ENCODE measurements at places on chromosomes 6 and 20.

GRCh38 chr20:50144362-50144761 lies 9.2 kb downstream of the PEDS1 start:
- DNase-seq: peak; percentile 90

GRCh38 chr6:85641897-85642773 lies 551 bp downstream of the SYNCRIP start:
- DNase-seq: no peak

GRCh38 chr6:145055567-145055966 lies 679.8 kb downstream of the EPM2A start:
- no peak for DNase-seq

DNA sequence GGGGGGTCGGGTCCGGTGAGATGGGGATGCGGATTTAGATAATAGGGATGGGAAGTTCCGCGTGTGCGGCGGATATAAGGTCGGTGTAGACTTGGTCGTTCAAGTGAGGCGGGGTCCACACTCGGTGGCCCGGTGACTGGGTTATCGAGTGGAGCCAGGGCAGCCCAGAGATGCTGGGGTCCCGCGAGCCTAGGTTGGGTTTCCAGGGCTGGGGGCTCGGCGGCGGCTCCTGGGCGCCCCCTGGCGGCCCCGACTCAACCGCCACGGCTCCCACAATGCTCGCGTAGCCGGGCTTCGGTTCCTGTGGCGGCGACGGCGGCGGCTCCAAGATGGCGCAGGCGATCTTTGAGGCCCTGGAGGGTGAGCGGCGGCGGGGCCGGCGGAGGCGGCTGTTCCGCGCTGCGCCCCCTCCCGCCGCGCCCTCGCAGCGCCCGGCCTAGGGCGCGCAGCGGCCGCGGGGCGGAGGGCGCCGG lies at the start of gene ZNF341:
TSS of gene ZNF341 (plus strand) at position 304 of the 473 bp plus-strand sequence. CDS start at position 330, 26 bp downstream.
- peak; percentile 29 for DNase-seq

DNA sequence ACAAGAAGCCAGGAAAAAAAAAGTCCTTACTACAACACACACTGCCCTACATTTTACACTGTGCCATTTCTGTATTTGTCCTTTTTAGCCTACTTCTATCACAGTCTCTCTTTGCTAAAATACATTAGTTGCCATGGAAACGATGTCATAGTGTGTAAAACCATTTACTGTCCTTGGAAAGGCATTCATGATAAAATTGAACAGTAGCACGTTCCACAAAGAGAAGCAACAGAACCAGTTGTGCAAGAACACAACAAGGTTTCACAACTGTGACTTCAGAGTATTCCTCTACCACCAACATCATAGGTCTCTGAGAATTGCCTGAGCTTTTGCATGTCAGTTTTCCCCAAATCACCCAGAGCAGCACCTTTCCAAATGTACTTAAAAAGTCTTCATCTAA lies 20.5 kb downstream of the FYN start:
- no peak for DNase-seq

GRCh38 chr6:14520536-14520935 lies 403.0 kb downstream of the CD83 start:
- DNase-seq: no peak

- DNase-seq: no peak
Measured at GRCh38 chr6:142284419-142284818, 17.4 kb upstream of the ADGRG6 start.

- DNase-seq: no peak
Measured at GRCh38 chr6:11821781-11822180, 43.2 kb upstream of the ADTRP start.

DNA sequence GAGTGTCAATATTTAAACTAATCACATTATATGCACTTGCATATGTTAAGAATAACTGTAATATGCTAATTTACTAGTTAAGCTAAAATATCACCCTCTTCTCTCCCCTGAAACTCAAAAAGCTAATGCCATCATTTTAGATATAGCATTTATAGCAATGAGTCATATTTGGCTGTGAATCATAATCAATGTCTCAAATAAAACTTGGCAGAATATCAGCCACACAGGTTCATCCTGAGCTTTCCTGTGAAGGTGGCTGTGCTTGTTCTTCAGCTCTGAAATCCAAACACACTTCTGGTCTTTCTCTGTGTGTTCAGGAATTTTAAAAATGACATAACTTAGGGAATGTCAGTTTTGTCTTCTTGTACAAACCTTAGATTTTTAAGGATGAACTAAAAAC lies 12.8 kb upstream of the PNRC1 start:
- DNase-seq: no peak

GRCh38 chr6:106110164-106110826 lies 24.2 kb downstream of the PRDM1 start:
- DNase-seq: no peak

DNA sequence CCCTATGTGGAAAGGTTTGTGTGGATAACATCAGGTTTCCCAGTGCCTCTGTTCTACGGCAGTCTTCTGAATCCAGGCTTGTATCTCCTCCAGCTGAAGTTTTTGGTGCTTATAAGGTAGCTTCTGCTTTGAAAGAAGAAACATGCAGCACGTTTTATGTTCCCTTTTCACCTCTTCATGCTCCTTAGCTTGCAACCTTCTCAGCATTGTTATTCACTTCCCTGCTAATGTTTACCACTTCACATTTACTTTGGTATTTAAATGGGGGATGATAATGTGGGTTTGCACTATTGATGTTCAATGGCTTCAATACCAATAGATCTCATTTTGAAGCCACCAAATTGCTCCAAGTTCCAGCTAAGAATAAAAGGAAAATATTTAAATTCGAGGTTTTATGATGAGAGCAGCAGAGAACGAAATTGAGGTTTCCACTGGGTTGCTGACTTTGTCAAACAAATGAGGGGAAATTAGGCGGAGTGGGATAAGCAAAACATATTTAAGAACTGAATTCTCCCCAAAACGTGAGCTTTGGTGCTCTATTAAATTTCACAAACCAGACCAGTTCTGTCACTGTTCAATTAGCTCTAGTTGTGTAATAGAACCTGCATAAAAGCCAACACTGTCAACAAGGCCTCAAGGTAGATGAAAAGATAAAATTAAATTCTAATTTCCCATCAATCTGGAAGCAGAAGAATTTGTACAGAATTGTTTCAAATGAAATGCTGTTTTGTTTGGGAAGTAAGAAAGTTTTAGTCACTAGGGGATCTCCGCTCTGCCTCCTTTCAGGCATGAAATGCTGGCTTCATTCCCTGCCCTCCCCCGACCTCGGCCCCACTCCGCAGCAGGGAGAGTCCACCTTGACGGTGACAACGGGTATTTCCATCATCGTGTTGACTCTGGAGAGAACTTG lies 1.4 kb downstream of the IL22RA2 start:
- no peak for DNase-seq

GRCh38 chr6:131161987-131162386 lies 26.7 kb downstream of the AKAP7 start:
- no peak for DNase-seq

GRCh38 chr6:131054392-131055250 lies 8.4 kb downstream of the EPB41L2 start:
- no peak for DNase-seq

DNA sequence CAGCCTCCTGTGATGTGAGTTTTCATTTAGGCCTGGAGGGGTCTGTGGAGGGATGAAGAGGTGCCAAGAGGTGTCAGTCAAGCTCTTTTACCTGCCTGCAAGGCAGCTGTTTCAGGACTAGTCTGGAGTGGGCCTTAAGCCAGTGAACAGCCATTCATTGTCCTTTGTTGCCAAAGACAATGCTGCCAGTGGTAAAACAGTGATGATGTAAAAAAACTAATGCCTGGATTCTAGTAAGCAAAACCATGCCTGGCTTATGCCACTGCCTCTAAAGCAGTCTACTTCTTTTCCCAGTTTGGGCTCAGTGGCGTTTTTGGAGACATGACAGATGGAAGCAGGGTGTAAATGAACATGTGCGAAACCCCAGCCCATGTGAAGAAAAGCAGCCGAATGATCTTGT lies 93.5 kb upstream of the KCNK16 start:
- DNase-seq: no peak

GRCh38 chr6:112501705-112502104 lies 154.6 kb downstream of the RFPL4B start:
- no peak for DNase-seq

GRCh38 chr20:40462566-40462965 lies 226.5 kb downstream of the MAFB start:
- DNase-seq: no peak

- DNase-seq: peak; percentile 96
Measured at GRCh38 chr6:134174672-134175531, 122.5 kb upstream of the SLC2A12 start.

- no peak for DNase-seq
Measured at GRCh38 chr6:89430201-89430962, 2.6 kb upstream of the ANKRD6 start.

DNA sequence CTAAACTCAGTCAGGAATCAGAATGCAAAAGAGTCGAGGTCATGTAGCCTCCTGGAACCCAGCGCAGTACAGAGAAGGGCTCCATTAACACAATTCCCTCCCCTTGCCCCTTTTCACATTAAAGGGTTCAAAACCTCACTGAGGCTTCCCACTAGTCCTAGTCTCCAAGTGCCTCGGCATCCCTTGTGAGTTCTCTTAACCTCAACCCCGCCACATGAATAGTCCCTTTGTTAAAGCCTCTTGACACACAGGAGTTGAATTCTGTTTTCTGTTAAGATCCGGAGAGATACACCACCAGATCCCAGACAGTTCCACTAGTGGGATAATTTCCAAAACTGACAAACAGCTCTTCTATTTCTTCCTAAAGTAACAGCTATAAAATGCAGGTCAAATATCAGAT lies 17.8 kb downstream of the PTPRT start:
- DNase-seq: no peak

DNA sequence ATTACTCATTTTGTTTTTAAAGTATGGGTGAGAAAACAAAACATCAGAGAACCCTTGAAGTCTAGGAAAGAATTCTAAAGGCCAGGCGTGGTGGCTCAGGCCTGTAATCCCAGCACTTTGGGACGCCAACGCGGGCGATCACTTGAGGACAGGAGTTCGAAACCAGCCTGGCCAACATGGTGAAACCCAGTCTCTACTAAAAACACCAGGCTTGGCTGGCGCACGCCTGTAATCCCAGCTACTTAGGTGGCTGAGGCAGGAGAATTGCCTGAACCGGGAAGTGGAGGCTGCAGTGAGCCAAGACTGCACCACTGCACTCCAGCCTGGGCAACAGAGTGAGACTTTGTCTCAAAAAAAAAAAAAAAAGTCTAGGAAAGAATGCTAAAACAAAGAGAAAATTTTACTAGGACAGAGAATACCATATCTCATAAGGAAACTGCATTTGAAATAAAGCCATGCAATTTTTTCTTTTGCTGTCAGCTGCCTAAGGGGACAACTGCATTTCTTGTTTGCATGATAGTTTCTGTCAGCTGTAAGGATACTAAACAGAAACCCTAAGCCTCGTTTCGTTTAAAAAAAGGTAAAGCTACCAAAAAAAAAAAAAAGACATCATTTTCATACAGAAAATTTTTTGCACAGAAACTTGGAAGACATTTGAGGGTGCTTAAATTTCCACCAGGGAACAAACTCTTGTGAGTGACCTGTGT lies 32.1 kb downstream of the SMLR1 start:
- no peak for DNase-seq

DNA sequence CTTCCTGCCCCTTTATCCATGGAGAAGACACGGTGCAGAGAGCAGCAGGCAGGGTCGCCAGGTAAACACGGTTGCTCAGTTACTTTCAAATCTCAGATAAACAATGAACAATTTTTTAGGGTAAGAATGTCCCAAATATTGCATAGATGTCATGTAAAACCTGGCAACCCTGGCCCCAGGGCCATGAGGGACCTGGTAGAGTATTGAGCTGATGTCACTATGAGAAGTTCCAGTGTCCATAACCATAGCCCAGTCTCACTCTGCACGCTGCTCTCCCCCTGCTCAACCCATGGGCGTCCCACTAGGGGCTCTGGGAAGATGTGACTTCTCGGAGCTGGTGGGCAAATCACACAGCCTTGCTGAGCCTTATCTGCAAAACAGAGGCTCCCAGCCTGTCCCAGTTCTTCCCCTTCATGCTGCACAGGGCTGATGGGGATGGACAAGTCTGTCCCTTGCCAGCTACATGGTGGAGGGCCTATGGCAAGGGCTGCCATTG lies 71.3 kb upstream of the TOP1 start:
- no peak for DNase-seq

GRCh38 chr6:32085759-32086459 lies 23.2 kb downstream of the TNXB start:
- no peak for DNase-seq

GRCh38 chr6:5163247-5163646 lies 78.1 kb downstream of the PPP1R3G start:
- no peak for DNase-seq

DNA sequence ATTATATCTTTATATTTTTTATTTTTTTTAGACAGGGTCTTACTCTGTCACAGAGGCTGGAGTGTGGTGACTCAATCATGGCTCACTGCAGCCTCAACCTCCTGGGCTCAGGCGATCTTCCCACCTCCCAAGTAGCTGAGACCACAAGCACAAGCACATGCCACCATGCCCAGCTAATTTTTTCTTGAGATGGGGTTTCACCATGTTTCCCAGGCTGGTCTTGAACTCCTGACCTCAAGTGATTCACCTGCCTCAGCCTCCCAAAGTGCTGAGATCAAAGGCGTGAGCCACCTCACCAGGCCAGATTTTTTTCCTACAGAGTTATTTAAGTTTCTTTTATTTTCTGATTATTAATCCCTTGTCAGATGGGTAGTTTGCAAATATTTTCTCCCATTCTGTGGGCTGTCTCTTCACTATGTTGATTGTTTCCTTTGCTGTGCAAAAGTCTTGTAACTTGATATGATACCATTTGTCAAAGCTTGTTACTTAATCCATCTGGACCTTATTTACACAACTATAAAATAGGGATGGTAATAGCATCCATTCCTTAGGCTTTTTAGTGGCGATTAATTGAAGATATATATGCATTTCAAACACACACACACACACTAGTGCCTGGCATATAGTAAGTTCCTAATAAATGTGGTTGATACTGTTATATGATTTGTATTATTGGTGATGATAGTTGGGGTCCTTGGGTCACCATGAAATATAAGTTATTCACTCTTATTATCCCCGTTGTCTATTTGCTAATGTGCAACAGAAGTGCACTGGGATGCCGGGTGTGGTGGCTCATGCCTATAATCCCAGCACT lies 187.1 kb downstream of the BCAS1 start:
- no peak for DNase-seq

DNA sequence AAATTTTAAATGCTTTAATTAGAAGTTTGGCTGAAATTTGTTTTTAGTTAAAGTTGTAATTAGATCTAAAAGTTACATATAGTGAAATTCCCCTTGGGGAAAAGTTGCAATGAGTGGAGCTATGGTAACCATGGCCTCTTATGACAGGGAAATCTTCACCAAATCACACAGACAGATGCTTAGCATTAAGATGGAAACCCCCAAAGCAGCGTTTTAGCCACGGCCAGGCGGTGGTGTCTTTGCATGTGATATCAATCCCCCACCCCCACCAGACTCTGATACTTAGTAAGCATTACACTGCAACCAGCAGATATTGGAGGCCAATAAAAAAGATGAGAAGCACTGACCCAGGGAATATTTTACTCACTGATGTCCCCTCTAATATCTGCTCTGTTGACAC lies 75.7 kb downstream of the REPS1 start:
- DNase-seq: no peak

- no peak for DNase-seq
Measured at GRCh38 chr20:9403448-9403847, 110.9 kb upstream of the LAMP5 start.

GRCh38 chr6:10951675-10952282 lies 64.9 kb downstream of the SYCP2L start:
- DNase-seq: no peak

Data from ascending aorta (tissue), 2 donors.